ENCODE measurements at places on chromosomes 11 and 22.

GRCh38 chr11:44595964-44596381 is 30.5 kb downstream of the CD82 start:
- DNase-seq = no peak

DNA sequence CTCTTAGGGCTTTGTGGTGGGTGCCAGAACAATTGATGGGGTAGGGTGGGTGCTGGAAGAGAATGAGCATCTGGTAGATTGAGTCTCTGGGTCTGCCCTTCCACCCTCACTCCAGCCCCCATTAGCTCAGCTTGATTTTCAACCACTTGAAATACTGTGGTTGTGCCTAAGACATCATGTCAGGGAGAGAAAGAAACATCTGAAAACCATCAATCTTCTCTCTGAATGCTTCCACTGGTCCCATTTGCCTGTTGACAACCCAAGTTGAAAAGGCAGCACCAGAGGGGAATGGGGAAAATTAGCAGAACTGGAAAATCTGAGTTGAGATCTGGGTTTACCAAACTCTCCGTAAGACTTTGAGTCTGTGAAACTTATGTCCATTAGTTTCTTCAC is 26.1 kb downstream of the CD44 start:
- no peak for DNase-seq

DNA sequence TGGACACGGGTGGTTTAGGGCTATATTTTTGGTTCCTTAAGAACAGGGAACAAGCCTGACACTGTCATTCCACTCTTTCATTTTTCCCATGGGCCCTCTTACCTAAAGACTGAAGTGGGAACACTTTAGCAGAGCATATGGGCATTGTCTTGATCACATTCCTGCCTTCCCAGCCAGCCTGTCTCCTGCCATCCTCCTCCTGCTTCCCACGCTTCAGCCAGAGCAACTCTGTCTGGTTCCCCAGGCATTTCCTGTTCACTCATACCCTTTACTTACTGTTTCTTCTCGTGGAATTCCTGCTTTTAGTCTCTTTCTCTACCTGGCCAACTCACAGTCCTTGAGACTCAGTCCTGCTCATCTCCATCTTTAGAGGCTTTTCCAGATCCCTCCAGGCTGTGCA is 22.8 kb downstream of the MRPL16 start:
- no peak for DNase-seq

DNA sequence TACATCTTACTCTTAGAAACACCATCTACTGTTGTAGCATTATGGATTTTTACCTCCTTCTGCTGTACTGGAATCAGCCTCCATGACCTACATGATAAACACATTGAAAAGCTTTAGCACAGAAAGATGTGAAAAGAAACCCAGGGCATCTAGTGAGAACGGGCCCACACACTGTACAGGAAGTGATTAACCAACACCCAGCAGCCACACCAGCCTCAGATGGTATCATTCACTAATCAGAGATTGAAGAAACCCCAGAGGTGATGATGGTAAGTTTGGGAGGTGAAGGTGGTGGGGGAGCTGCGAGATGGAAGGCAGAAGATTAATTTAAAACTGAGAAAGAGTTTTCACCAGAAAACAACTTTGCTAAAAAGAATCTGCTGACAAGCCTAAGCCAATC is 46.1 kb downstream of the RASSF10 start:
- no peak for DNase-seq

DNA sequence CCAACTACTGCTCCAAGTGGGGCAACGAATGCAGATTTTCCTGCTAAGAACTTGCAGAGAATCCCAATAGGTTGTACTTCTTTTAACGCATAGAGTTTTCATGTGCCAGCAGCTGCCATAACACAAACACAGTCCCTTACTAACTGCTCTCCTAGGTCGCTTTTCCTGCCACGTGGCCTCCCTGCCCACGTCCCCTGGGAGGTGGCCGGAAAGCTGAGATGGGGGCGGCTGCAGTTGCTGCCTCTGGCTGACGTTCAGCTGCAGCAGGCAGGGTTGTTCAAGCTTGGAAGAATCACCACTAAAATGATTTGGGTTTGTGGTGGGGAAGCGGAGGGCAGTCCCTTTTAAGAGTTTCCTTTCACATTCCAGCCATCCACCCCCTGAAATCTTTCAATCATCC is 39.3 kb downstream of the ZNF202 start:
- no peak for DNase-seq

DNA sequence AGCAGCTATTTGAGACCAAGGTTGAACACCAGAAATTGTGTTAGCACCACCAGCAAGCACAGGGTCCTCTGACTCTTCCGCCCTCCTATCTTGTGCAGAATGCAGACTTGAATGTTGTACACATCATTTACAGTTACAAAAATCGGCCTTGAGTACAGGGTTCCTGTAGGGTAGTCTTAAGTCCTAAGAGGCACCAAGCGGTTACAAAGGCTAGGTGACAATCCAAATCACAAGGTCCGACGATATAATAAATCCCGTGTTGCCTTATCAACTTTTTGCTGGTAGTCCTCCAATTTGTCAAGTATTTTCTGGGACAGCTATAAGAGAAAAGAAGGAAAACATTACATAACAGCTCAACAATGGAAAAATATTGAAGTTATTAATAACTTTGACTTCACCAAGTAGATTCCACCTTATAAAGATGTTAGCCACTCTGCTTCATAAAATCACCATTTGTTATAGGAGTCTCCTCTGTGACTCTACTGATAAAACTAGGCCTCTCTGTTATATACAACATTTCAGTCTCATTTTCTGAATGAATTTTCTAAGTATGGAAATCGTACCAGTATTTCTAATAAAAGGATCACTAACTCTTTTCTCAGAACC is 11.8 kb upstream of the FNBP4 start:
- DNase-seq = no peak

DNA sequence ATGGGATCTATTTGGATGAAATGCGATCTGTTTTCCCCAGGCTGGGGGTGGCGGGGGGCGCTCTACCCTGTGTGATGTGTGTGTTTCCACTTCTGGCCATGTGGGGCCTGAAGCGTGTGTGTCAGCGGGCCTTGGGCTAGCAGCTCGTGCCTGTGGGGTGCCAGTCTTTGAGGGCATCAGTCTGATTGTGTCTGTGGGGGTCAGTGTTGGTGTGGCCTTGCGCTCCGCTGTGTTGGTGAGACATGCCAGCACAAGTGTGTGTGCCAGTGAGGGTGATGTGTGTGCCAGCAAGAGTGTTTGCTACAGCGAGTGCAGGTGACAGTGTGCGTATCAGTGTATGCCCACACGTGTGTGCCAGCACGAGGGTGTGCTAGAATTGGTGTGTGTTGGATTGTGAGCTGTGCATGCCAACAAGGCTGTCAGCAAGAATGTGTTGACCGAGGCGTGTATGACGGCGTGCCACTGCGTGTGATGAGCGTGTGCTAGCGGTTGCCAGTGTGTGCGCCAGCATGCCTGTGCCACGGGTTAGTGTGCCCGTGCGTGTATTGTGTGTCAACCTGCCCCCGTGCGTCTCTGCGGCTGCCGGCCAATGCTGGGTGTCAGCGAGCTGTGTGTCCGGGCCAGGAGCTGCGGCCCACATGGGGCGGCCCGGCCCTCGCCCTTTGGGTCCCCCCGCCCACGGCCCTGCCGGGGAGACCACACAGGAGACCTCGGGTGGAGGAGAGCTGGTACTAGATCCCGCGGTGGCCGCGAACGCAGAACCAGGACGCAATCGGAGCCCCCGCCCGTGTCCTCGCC is 519 bp downstream of the ARRB1 start:
- DNase-seq = peak; percentile 61

- DNase-seq = no peak
Observed at GRCh38 chr11:64754919-64755662, 4.7 kb downstream of the PYGM start.

DNA sequence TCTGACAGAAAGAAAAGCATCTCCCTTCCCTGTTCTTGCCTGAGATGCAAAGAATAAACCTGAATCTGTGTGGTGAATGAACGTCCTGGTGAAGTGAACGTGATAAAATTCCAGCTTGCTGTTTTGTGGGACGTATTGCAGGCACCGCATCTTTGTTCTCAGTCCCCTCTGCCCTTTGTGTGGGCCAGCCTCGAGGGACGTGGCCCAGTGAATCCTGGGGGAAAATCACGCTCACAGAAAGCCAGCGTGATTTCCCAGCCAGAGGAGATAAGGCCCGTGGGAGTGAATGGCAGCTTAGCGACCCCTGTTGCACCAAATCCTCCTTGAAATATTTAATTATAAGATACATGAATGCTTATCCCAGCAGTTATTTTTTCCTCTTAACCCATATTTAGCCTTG is 129.1 kb downstream of the COMMD9 start:
- no peak for DNase-seq

DNA sequence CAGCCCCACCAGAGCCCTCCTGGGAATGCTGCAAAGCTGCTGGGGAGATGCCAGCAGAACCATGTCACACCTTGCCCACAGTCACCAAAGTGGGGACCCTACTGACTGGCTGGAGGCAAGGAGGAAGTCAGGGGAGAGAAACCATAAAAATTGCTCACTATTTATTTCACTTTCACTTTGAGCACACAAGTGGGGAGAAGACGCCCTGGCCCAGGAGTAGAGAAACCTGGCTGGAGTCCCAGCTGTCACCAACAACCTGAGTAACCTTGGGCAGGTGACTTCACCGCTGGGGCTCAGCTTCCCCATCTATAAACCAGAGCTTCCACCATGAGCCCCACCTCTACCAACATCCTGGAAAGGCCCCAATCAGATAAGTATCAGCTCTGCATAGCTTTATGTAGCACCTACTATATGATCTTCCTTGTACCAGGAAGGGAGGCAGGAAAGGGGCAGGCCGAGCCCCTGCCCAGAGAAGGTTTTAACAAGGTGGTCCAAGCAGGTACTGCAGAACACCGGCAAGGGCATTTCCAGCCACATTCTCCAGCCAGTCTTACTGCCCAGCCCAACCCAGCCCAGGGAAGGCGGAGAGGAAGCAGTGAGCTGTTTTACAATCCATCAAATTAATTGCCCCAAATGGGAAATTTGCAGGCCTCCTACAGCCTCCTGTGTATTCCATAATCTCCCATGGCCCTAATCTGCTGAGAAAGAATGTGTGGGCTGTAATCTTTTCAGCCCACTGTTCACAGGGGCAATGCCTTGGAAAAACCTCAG is 27.6 kb downstream of the PLEKHA7 start:
- DNase-seq = no peak

DNA sequence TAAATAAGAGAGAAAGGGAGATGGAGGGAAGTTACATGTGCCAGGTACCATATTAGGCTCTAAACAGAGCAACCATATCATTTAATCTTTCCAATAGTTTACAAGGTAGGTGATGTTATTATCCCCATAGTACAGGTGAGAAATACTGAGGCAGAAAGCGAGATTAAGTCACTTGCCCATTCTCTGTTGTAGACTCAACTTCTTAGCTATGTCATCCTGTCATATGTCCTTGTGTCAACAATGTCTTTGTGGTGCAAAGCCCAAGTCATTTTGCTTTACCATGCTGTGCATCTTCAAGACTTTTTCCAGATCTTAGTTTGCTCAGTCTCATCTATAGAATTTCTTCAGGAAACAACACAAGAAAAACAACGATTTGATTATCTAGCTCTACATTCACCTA is 205.0 kb upstream of the E2F8 start:
- no peak for DNase-seq

GRCh38 chr11:83257761-83258168 is 28.4 kb downstream of the CCDC90B start:
- DNase-seq = no peak

DNA sequence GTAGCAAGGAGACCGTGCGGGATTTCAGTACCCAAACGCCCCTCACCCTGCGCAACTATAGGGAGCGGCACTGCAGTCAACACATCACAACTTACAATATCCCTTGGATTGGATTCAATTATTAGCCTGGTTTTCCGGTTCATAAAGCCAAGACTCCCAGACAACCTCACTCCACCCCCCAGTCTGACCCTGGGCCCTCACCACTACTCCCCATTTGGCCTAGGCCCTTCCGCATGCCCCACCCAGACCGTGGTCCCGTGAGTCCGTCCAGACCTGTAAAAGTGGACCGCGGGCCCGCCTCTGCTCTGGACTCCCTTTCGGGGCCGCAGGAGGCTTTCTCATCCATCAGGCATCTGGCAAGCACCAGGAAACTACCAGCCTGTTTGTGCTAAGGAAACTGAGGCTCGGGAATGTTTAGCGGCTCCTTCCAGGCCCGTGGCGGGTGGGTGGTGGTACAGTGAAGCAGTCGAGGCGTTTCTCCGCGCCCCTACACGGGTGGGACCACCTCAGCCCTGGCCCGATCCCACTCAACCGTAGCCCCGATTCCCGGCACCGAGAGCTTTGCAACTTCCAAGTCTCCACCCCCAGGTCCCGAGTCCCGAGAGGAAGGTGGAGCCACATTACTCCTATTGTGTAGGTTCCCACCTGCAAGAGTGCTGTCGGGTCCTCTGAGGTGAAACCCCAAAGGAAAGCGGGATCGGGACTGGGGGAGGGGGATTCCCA is 679 bp upstream of the DPP3 start:
- no peak for DNase-seq

- no peak for DNase-seq
Observed at GRCh38 chr22:29106839-29107238, 34.0 kb downstream of the KREMEN1 start.

DNA sequence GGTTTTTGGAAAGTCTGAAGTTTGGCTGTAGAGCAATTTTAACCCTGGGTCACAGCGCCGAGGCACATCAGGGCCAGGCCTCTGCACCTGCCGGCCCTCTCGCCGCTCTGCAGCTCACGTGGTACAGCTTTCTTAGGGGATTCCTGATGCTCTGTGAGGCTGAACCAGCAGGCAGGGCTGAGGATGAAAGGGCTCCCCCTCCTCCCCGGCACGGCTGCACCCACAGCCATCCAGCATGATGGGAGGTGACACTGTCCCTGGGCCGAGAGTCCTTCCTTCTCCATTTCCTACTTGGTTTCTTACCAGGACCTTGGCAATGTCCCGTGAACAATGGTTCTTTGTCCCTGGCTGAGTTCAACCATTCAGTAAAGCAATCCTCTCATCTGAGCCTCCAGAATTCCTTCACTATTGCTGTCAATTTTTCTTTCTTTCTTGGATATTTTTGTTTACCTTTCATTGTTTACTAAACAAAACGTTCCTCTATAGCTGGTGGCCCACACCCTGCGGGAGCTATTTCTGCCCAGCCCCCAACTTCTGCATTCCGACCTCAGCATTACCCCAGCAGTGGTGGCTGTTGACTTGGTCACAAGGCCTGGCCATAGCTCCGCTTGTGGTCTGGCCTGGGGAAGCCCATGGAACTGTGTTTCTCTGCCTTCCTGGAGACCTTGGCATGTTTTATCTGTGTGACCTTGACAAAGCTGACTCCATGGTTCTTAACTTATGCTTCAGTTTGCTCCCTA is 172.8 kb upstream of the B3GAT1 start:
- DNase-seq = peak; percentile 37

- no peak for DNase-seq
Observed at GRCh38 chr11:44885065-44885810, 65.4 kb downstream of the TP53I11 start.

DNA sequence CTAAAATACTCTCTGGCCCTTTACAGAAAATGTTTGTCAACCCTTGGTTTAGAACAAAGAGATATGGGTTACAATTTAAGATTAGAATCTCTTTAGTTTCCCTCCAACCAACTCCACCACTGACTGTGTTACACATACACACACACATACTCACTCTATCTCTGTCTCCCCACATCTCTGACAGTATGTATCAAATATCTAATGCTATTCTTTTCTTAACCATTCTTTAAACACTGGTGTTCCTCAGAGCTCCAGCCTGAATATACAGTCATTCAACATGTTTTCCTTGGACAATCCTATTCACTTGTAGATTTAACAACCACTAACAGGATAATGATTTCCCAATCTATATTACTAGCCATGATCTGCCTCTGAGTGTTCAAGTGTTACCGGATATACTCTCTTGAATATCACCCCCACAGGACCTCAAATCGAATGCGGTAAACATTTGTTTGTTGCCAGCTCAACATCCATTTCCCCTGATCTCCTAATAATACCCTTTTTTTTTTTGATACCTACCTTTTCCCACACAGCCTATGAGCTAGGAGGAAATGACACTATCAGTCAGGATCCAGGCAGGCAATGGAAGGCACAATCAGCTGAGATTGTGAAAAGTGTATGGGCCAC is 6.1 kb downstream of the MPZL3 start:
- DNase-seq = no peak
